Hypothalamus (tissue), 51 donors: ENCODE measurements at places on chromosomes 16 and 17.

DNA sequence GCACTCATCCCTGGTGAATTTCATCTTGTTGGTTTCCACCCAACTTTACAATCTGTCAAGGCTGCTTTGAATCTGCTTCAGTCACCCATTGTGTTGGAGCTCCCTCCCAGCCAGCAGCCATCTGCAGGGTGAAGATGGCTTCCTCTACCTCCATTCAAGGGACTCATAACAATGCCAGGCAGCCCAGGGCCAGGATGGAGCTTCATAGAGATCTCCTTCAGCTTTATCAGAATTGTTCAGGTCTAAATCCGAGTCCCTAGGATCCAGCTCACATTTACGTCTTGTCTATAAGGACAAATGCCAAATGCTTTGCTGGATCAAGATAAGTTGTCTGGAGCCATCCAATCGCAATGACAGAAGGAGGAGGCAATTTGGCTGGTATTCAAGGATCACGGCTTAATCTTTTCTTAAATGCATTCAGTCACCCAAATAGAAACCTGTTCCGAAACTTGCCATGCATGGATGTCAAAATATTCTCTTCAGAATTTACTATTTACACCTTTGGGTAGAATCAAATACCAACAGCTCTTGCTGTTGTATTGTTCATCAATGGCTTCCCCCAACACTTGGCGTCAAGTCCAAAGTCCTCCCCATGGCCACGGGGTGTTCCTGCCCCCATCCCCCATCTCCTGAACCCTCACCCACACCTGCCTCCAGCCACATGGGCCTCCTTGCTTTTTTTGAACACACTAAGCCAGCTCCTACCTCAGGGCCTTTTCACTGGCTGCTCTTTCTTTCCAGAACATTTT, 3.8 kb upstream of the FAM171A2 start:
- no peak for DNase-seq

DNA sequence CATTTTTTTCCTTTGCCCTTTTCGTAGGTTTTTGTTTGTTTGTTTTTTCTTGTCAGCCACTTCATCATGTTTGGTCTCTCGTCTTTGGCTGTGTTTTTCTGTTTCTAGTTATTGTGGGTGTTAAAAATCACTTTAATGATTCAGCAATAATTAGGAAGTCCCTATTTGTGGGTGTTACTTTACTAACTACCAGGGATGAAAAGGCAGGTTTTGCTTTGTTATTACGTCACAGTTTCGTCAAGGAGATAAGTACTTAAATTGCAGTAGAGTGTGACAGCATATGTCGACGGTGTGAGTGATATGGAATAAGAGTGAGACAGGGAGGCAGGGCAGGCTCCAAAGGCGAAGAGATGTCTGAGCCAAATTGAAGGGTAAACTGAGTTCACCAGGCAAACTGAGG, 479.6 kb downstream of the WWOX start:
- no peak for DNase-seq

DNA sequence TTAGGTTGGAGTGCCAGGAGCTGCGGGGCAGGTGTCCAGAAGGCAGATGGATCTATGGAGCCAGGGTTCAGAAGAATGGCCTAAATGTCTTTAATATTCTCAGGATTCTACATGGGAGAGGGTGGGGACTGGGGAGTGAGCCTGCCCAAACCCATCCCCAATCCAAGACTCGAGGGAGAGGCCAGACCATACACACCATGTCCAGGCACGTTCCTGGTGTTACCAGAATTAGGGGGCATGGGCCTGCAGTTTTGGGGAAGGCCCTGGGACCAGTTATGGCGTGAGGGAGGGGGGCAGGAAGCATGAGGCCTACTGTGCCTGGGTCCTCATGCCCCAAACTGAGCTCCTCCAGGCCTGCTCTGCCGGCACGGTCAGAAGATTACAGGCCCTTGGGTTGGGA, 1.9 kb downstream of the TAX1BP3 start:
- no peak for DNase-seq

DNA sequence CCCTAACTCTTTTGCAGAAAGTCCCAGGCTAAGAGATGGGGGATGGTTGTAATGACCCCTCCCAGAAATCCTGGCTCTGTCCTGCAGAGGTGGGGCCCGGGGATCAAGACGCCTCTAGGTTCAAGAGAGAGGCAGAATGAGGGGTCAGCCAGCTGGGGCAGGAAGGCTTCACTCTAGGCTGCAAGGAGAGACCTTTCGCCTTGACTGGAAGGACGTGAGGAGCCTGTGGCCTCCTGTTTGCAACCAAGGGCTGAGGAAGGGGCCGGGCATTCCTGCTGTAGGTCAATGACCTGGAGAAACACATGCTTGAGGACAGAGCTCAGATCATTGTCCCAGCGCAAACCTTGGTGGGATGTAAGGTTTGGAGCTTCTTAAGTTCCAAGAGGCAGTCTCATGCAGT, 8.7 kb upstream of the CETP start:
- no peak for DNase-seq
